ENCODE measurements at places on chromosomes 7 and 10.

GRCh38 chr7:124768525-124768924 is 2.9 kb upstream of the GPR37 start:
- no peak for DNase-seq

GRCh38 chr7:85162721-85163120 is 24.1 kb downstream of the SEMA3D start:
- no peak for DNase-seq

GRCh38 chr7:116500078-116500853 is 728 bp downstream of the CAV2 start:
- DNase-seq: peak; percentile 51

DNA sequence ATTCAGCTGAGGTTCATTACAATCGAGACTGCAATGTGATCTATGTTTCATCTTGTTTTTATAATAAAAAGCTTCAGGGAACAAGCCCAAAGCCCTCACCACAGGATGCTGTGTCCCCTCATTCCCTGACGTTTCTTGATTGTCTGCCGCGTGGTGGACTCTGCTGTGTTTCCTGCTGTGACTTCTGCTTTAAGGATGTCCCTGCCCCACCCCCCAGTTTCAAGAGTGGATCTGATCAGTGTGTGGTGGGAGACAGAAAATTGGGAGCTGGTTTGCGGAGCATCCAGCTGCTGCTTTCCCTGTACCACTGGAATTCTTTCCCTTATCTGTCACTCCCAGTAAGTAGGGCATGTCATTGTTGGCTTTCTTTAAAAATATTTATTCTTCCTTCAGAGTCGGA is 86.2 kb downstream of the CREM start:
- DNase-seq: peak; percentile 74

- DNase-seq: no peak
Measured at GRCh38 chr7:112529521-112529920, 48.7 kb downstream of the LSMEM1 start.

Measured in SJSA1 (cell line).